Hindlimb muscle (tissue), 1 donor: ENCODE measurements at places on chromosomes 4 and X.

GRCh38 chr4:8128100-8128856, 30.3 kb downstream of the ABLIM2 start:
- DNase-seq: no peak

DNA sequence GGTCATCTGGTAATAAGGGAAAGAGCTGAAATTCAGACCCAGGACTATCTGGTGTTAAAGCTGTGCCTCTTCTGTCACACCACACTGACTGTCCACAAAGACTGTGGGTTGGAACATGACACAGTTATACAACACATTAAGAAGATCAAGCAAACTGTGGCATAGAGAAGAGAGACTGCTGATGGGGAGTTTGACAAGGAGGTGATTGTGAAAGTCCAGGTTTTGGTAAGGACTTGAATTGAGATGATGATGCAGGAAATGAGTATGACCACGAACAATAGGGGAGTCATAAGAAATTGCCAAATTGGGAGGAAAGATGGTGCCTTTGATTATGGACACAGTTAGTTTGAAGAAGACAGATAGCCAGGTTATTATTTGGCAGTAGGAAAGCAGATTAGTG, 163.4 kb downstream of the PDGFRA start:
- no peak for DNase-seq

- DNase-seq: no peak
These were observed 83.1 kb upstream of the SPIN4 start for GRCh38 chrX:63434206-63434605.

DNA sequence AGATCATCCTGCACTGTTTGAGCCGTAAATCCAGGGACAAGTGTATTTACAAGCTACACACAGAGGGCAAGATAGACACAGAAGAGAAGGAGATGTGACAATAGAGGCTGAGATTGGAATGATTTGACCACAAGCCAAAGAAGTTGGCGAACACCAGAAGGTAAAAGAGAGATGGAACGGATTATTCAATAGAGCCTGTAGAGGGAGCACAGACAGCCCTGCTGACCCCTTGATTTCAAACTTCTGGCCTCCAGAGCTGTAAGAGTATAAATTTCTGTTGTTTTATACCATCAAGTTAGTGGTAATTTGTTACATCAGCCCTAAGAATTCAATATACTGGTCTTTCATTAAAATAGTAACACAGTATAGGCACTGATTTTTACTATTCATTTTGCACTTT, 447.8 kb downstream of the FAT4 start:
- DNase-seq: no peak

DNA sequence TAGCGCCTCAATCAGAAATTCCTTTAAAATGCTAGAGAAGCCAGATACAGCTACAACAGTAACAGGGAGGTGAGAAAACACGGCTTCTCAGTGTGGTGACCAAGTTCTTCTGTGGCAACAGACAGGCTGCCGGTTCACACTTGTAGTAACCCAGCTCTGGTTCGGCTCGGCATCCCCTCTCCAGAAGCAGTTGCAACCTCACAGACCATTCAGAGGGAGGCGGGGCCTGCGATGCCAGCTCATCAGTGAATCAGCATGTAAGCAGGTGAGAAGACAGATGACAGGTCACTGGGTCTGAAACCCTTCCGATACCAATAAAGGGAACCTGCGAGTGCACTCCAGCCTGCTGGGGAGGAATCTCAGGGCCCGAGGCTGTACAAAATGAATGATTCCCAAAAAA, 251.0 kb downstream of the KCNIP4 start:
- DNase-seq: no peak

DNA sequence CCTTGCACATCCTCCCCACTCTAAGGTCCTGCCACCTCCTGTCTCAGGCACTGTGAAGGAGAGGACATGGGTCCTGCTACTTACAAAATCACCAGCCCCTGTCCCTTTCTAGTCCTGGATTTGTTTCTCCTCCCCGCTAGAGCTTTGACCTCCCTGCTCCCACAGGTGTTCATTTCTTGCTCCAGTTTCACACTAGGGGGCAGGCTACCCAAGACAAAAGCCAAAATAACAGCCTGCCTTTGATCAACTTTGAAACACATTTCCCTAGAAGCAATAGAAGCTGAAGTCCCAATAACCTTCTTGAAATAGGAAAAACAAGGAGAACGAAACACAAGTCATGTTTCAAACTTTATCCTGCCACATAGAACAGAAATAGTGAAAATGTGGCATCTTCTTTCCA, 164.4 kb downstream of the QDPR start:
- DNase-seq: no peak

- no peak for DNase-seq
These were observed 106.6 kb downstream of the NSUN7 start for GRCh38 chr4:40856277-40856839.

DNA sequence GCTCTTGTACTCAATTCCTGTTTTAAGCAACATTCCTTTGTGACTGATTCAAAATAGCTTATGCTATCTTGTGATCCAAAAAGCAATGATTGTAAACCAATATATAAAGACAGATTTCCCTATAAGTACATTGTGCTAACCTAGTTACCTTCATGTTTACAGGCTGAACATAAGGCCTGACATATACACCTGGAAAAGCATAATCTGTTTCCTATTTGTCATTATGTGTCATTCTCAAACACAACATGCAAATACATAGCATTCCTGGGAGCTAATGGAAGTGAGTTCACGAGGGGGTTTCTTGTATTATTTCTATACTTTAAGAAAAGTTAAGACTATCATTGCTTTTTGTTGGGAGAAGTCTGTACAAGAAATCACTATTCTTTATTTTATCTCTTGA, 638.1 kb upstream of the AGA start:
- DNase-seq: no peak

DNA sequence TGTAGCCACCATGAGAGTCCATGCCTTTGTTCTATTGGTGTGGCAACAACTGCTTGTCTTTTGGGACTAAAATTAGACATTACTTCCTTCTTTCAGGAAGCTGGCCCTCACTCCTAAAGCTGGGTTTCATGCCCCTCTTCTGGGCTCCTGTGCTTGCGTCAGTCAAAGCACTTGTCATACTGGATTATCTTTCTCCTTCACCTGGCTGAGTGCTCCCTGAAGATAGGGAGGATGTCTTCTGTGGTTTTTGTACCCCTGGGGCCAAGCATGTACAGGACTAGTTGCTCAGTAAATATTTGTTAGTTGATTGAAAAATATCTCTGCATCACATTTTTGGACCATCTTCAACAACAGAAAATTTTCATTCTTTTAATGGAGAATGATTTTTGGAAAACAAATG, 26.1 kb upstream of the LONRF3 start:
- DNase-seq: no peak

DNA sequence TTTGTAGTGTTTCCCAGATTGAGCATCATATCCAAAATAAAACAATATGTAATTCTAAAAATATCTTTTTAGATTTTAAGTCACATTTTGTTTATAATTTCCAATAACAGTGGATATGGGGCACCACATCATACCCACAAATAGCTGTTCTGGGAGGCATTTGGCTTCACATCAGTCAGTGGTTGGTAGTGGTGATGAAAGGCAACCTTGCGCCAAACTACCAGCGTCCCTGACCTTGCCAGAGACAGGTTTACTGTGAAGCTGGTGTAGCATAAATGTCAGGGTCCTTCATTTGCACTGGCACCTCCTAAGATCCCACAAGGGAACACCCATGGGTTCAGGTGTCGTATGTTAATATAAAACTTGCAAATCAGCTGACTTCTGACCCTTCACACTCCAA, 222.2 kb downstream of the DCTD start:
- no peak for DNase-seq

DNA sequence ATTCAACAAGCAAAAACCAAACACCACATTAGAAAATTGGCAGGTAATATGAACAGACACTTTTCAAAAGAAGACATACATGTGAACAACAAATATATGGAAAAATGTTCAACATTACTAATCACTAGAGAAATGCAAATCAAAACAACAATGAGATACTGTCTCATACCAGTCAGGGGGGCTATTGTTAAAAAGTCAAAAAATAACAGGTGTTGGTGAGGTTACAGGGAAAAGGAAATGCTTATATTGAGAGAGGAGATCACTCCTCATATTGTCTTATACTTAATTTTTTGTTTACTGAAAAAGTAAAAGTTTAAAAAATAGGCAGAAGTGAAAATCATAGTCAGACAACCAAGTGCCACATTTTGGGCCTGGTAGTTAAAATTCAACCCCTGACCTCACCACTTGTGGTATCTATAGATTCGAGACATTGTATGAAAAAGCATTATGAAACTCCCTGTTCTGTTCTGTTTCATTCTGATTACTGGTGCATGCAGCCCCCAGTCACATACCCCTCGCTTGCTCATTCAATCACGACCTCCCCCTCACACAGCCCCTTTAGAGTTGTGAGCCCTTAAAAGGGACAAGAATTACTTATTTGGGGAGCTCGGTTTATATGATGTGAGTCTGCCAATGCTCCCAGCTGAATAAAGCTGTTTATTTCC, 153.7 kb upstream of the FGF16 start:
- no peak for DNase-seq

GRCh38 chr4:95985791-95986550, 146.1 kb downstream of the PDHA2 start:
- no peak for DNase-seq

DNA sequence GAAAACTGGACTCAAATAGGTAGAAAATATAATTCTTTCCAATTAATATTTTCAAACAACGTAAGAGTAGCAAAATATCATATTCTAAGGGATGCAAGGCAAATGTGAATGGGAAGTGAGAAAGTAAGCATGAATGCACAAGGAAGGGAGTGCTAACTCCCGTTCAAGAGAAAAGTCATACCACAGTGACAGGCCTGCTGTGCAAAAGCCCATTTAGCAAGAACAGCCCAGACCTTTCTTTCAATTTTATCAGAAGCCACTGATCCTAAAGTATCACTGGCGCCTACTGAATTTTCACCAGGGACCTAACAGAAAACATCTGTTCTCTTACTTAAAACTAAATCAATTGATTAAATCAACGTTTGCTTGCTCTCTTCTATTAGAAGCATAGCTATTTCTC, 157.9 kb upstream of the DKK2 start:
- no peak for DNase-seq

DNA sequence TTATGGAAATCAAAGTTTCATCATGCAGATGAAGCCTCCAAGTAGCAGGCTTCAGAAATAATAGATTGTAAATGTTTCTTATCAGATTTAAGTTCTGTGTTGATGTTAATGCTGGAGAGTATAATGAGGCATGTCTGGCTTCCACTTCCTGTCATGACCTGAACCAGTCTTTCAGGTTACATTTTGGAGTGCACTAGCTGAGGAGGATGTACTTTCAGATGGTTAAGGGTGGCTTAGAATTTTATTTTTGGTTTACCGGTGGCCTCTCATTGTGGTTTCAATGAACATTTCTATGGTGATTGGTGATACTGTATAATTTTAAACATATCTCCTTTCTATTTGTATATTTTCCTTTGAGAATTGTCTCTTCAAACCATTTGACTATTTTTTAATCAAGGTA, 890.4 kb downstream of the SH3BGRL start:
- no peak for DNase-seq

- DNase-seq: no peak
These were observed 120.0 kb upstream of the SORBS2 start for GRCh38 chr4:185931986-185932385.

DNA sequence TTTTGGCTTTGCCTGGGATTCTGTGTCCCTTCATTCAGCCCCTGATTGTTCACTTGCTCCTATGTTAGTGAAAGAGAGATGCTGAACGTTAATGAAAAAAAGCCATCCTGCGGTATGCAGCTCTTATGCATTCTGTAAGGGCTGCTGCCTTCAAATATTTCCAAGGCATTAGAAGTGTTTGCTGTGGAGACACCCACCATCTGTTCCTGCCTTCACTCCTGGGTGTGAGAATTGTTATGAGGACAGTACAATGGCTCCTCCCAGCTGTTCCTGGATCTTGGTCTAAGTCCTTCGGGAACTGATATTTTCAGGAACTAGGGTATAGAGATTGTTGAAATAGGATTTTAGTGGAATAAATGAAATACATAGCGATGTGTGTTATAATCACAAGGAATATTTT, 427.1 kb upstream of the FAM47C start:
- DNase-seq: no peak

DNA sequence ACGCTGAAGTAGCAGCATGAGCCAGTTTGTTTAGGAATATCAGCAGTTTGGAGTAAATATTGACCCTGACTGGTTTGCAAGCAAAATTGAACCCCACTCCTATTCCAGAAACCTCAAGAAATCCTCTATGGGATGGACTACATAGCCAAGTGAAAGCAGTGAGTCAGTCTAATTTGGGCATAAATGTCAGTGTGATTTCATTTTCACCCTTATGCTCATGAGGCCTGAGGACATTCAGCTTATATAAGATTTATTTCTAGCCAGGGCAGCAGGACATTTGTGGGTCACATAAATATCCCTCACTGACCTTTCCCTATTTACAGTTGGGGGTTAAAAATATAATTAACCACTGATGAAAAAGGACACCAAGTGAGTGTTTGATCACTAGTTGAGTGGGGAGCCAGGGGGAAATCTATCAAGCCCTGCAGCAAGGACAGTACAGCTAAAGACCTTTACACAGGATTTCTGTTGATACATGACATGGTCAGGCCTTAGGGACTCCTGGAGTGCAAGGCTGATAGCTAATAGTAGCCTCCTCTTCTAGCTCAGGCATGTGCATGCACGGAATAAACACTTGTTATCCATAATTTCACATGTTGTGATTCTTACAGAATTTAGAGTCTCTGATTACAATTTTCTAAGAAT, 996.9 kb upstream of the GRIA3 start:
- no peak for DNase-seq

- no peak for DNase-seq
These were observed 6.8 kb downstream of the ATP2B3 start for GRCh38 chrX:153524234-153524633.

- DNase-seq: no peak
These were observed 330.1 kb upstream of the GIMD1 start for GRCh38 chr4:106698621-106699195.

DNA sequence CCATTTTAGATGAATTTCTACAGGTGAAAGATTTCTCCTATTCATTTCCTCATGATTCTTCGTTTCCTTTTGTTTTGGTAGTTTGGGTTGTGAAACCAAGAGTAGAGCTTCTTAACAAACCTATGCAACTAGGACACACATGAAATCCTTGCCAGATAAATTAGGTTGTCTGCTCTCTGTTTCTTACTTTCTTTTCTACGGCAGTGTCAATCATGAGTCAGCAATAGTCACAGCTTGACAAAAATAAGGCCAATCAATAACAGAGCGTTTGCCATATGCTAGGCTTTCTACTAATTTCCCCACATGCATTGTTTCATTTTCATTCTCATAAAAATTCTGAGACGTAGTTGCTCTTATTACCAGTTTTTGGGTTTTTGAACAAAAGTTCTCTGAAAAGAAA, 20.3 kb downstream of the CLRN2 start:
- DNase-seq: no peak
